Neural crest cell (in vitro differentiated cells): ENCODE measurements at places on chromosomes 7 and 10.
A peak's percentile ranks its signal among the peaks of the same experiment; 100 is the strongest.

GRCh38 chr10:99345350-99345749 is 16.2 kb downstream of the CNNM1 start:
- DNase-seq, result no peak

DNA sequence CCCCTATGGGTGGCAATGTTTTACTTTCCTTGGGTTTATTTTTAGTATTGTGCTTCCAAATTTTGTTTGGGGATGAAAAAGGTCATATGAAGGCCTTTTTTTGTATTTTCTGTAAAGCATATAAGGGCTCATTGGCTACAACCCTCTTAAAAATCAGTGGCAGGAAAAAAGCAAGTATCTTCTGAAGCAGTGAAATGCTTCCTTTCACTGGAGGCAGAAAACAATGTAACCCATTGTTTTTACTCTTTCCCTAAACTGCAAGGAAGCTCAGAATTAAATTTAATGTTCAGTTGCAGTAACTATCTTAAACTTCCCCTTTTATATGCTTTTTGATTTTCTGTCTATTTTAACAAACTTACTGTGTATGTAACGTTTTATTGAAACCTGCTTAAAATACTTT is 148.7 kb upstream of the LYZL1 start:
- DNase-seq, result no peak

GRCh38 chr7:139588632-139589031 is 65.1 kb downstream of the CLEC2L start:
- no peak for DNase-seq

GRCh38 chr10:4263601-4263921 is 478.6 kb upstream of the KLF6 start:
- no peak for DNase-seq

DNA sequence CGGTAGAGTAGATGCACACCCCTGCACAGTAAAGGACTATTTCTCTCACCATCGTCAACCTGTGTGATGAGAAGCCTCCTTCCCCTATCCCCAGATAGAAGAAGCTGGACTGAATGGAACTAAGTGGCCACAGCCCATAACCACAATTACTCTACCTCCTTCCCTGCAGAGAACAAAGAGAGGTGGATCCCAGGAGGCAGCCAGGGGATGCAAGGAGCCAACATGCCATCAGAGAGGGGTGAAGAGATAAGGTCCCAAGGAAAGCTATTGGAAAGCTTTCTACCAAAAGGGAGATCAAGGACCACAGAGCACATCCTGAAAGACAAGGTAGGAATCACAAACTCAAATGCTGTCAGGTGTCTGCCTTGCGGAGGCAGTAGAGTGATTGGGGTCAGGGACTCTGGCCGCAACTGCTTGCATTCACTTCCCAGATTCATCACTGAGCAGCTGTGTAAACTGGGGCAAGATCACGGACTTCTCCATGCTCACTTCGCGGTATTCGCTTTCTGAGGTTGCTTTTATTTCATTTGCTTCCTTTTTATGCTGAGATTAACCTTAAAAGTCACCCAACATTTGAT is 81.6 kb upstream of the MYO3A start:
- no peak for DNase-seq

DNA sequence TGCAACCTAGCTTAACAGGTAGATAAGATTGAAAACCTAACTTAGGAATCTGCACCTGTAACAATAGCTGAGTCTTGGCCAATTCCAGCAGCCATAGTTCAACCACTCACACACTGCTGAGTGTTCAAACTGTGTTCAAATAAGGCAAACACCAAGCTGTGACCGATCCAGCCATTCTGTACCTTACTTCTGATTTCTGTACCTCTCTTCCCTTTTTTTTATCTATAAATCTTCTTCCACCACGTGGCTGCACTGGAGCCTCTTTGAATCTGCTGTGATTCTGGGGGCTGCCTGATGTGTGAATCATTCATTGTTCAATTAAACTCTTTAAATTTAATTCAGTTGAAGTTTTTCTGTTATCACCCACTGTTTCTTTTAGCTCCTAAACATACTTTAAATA is 15.7 kb upstream of the FOXL3 start:
- DNase-seq, result no peak

- DNase-seq, result no peak
Measured at GRCh38 chr10:112775892-112776674, 174.0 kb upstream of the TCF7L2 start.

DNA sequence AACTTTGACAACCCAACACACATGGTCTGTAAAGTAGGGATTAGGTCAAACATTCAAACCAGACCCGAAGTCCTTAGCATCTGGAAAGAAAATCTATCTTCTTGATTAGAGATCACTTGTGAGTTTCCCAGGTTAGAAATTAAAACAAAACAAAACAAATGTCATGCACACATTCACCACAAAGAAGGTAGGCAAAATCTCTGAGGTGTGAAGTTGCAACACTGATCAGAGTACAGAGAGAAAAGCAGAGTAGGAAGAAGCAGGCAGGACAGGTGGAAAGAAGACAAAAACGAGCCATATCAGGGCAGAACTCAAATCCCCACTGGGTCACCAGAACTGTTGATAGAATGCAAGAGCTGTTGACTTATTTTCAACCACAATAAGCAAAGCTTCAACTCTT is 102.8 kb upstream of the THSD7A start:
- DNase-seq, result no peak

DNA sequence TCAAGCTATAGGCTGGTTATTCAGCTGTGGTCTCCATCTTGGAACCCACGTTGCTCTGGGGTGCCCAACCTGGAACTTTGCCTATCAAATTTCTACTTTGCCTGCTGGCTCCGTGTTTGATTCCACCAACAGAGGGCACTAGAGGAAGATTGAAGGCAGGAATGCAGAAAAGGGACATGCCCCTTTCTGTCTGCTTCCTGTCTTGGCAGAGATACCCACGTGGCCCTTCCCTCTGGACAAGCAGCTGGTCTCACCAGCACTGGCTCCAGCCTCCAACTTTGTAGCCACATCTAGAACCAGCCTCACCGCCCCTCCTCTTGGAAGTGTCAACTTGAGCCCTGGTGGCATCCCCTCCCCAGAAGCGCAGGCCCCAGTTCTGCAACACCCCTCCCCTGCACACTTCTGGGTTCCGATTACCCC is 52.1 kb upstream of the ZNF438 start:
- peak; percentile 34 for DNase-seq

DNA sequence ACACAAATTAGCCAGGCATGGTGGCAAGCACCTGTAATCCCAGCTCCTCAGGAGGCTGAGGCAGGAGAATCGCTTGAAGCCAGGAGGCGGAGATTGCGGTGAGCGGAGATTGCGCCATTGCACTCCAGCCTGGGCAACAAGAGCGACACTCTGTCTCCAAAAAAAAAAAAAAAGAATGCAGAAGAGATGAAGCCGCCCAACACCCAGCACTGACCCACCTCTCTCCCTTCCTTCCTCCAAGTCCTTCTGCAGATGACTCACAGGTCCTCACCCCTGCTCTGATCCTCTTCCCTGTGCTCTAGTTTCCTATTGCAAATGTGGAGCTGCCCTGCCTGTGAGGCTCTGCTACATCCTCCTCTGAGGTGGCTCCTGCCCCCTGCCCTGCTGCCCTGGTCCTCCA is 22.0 kb upstream of the OPALIN start:
- no peak for DNase-seq

DNA sequence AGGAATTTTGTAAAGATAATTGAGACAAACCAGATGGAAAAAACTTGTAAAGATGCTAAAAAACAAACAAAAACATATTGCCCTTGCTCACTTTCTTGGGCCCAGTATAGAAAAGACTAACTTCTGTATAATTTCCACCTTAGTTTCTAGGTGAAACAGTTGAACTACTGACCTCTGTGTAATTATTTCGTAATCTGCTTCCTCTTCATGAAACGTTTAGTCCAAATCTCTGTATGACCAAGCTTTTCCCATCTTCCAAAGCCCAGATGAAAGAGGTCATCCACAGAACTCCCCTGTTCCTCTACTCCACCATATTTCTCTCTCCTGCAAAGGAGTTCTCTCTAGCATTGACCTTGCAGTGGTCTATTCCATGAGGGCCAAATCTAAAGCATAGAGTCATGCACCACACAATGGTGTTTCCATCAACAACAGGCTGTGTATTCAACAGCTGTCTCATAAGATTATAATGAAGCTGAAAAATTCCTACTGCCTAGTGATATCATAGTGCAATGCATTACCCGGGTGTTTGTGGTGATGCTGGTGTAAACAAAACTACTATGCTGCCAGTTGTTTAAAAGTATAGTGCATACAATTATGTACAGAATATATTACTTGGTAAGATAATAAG is 647.6 kb downstream of the TNS3 start:
- DNase-seq, result no peak

DNA sequence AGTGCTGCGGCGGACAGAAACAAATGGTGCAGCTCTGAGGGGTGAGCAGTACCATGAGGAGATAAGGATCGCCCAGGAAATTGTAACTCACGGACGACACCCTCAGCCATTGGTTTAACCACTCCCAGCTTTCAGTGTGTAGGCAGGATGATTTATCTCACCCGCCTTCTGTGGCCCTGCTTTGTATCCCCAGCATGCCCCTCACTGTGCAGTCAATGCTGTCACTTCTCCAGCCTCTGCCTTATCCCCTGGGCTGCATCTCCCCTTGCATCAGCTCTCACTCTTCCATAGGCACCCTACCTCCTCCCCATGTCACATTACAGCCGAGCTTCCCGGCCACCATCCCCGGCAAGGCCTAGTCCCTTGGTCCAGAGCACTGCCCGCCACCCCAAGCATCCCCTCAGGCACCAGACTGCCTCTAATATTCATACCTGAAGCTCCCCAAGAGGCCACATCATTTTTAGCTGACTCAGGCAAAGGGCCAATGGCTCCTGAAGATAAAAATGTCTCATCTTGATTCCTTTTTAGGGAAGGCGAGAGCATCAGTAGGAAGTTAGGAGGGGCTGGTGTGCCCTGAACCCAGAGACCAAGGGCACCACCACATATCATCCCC is 77.1 kb downstream of the CARD11 start:
- DNase-seq, result no peak

- DNase-seq, result no peak
Measured at GRCh38 chr7:36388423-36388822, 1.2 kb upstream of the ANLN start.

GRCh38 chr10:132677096-132677472 is 108.9 kb downstream of the NKX6-2 start:
- DNase-seq, result no peak

DNA sequence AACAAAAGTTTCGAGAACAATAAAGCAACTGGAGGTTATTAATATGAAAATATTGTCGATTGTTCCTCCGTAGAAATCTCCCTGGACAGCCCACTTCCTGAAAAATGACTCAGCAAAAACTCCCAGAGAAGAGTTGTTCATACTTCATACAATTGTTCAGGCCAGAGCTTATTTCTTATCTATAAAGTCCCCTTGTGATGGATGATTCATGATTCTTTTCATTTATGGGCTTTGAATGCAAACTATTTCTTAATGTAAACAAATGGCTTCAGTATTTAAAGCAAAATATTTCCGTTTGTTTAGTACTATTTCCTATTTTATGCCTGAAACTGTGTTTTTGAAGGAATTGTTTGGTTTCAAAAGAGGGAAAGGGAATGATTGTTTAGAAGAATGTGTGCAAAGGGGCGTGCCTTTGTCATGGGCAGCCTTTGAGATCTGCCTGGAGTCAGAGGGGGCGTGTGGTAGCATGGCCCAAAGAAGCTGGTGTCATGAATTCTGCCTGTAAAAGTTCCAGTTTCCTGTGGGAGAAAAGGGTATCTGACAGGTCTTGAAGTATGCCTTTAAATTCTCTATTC is 26.2 kb upstream of the EXOC6 start:
- DNase-seq, result no peak

- no peak for DNase-seq
Measured at GRCh38 chr7:90276033-90276728, 31.2 kb downstream of the CFAP69 start.

- DNase-seq, result no peak
Measured at GRCh38 chr7:1380231-1380815, 78.9 kb downstream of the MICALL2 start.

- DNase-seq, result no peak
Measured at GRCh38 chr10:122102869-122103525, 114.0 kb downstream of the TACC2 start.

GRCh38 chr10:30070001-30070685 is 10.8 kb upstream of the JCAD start:
- no peak for DNase-seq

DNA sequence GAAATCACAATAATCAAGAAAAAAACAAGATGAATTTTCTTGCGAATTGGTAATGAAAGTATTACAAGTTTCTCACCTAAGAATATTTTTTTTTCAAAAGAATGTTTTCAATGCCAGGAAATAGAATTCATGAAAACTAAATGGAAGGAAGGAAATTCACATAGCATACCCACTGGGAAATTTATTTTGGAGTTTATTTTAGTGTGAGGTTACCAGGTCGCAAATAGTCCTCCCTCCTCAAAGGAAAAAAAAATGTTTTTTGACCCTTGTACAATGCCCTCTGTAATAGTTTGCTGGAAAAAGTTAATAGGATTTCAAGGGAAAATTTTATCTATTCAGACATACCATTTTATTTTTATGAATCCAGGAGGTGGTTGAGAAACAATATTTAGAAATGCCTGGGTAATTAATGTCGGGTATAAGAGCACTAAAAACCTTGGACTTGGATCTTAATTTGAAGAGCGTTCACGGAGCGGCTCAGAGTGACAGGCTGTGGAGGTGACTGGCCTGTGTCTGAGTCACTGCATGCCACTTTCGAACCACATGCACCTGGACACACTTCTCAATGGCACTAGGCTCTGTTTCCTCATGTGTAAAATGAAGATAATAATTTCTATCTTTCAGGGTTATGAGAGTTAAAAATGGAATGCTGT is 28.2 kb downstream of the CUBN start:
- no peak for DNase-seq

- no peak for DNase-seq
Measured at GRCh38 chr7:153675131-153675530, 377.1 kb upstream of the DPP6 start.

DNA sequence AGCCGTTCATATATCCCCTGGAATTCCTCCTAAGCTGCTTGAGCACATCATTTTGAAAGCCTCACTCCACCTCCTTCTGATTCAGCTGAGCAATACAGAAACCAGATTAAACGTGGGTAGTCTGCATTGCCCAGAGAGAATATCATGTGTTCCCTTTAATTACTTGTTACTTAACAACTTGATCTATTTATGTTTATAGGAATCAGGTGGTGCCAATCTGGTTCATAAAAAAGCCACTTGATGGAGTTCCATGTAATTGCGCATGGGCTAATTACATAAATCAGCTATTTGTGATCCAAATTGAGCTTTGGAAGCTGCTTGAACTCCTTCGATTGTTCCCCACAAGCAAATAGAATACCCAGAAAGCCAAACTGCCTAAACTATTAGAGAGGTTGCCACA is 114.7 kb upstream of the ADCY1 start:
- no peak for DNase-seq

DNA sequence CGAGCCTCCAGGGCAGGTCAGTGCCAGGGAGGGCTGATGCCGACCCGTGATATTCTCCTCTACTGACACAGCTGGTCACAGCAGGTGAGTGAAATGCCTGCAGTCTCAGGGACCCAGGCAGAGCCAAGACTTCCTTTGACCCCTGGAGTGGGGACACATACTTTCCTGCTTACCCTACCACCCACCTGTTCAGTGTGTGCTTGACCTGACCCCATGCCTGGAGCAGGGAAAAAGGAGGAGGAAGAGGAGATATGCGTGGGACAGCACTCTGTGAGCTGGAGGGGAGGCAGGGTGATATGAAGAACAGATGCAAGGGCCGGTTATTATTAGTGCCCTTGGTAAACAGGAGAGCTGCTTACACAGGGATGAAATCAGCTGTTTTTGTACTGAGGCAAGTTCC is 40.8 kb upstream of the WIPF3 start:
- DNase-seq, result no peak
